ENCODE measurements at places on chromosomes 6 and 20.

- H3K36me3 ChIP-seq = no peaks in the 10 kb centered on the region
- H3K27me3 ChIP-seq = peaks cover 50% of the 10 kb centered on the region
- no peak overlapping the region for H3K4me3 ChIP-seq
These were observed 15.8 kb upstream of the DEK start for GRCh38 chr6:18280084-18280483.

GRCh38 chr6:135703621-135704020 lies 147.9 kb upstream of the PDE7B start:
- H3K27me3 ChIP-seq = no peaks in the 10 kb centered on the region
- no peak for DNase-seq
- H3K4me3 ChIP-seq = no peak overlapping the region
- no peaks in the 10 kb centered on the region for H3K36me3 ChIP-seq
- no peak overlapping the region for H3K27ac ChIP-seq

DNA sequence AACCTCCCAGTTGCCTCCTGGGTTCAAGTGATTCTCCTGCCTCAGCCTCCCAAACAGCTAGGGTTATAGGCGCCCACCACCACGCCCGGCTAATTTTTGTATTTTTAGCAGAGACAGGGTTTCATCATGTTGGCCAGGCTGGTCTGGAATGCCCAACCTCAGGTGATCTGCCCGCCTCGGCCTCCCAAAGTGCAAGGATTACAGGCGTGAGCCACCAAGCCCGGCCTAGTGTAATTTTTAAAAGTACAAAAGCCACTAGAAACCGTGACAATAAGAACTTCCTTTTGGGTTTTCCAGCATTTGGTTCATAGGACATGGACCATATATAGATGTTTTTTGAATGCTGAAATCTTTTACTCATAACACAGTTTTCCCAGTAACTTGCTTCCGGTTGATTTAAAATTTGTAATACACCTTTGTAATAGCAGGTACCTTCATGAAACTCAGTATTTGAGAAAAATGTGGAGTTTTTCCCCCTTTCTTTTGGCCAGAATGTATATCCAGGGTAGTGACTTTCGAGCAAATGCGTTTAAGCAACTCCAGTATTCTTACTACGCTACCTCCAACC lies 467 bp downstream of the PXT1 start:
- H3K27me3 ChIP-seq = no peaks in the 10 kb centered on the region
- peak overlapping the region; percentile 97 for H3K27ac ChIP-seq
- no peak for DNase-seq
- peaks cover 19% of the 10 kb centered on the region for H3K4me1 ChIP-seq
- H3K36me3 ChIP-seq = no peaks in the 10 kb centered on the region

- DNase-seq = no peak
- H3K27me3 ChIP-seq = no peaks in the 10 kb centered on the region
- no peak overlapping the region for H3K27ac ChIP-seq
- H3K36me3 ChIP-seq = no peaks in the 10 kb centered on the region
- no peak overlapping the region for H3K4me3 ChIP-seq
These were observed 260.1 kb downstream of the BTBD3 start for GRCh38 chr20:12177657-12178293.

DNA sequence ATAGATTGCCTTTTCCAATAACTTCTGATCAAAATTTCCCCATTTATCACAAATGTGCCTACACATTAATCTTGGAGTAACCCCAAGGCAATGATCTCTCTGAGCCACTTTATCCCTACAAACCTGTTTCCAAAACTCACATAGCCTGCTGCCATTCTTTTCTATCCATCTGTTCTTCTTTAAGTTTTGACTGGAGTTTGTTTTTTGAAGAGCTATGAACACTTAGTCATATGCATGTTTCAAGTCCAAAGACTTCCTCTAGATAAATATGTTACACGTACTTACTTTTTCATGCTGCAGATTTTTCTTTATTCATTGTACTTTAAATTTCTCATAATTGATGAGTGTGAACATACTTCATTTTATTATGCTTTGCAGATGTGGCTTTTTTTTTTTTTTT lies 488.9 kb upstream of the CITED2 start:
- DNase-seq = no peak
- H3K4me3 ChIP-seq = no peak overlapping the region
- H3K27ac ChIP-seq = no peak overlapping the region
- no peaks in the 10 kb centered on the region for H3K36me3 ChIP-seq

GRCh38 chr6:151847064-151847463 lies 39.6 kb downstream of the ESR1 start:
- H3K4me3 ChIP-seq = no peak overlapping the region
- H3K4me1 ChIP-seq = no peaks in the 10 kb centered on the region
- DNase-seq = no peak
- no peaks in the 10 kb centered on the region for H3K36me3 ChIP-seq
- no peak overlapping the region for H3K27ac ChIP-seq
- no peaks in the 10 kb centered on the region for H3K27me3 ChIP-seq

GRCh38 chr6:166029506-166029905 lies 138.1 kb downstream of the TBXT start:
- H3K27me3 ChIP-seq = no peaks in the 10 kb centered on the region
- no peak overlapping the region for H3K27ac ChIP-seq
- no peaks in the 10 kb centered on the region for H3K36me3 ChIP-seq
- no peak for DNase-seq
- H3K4me3 ChIP-seq = no peak overlapping the region

DNA sequence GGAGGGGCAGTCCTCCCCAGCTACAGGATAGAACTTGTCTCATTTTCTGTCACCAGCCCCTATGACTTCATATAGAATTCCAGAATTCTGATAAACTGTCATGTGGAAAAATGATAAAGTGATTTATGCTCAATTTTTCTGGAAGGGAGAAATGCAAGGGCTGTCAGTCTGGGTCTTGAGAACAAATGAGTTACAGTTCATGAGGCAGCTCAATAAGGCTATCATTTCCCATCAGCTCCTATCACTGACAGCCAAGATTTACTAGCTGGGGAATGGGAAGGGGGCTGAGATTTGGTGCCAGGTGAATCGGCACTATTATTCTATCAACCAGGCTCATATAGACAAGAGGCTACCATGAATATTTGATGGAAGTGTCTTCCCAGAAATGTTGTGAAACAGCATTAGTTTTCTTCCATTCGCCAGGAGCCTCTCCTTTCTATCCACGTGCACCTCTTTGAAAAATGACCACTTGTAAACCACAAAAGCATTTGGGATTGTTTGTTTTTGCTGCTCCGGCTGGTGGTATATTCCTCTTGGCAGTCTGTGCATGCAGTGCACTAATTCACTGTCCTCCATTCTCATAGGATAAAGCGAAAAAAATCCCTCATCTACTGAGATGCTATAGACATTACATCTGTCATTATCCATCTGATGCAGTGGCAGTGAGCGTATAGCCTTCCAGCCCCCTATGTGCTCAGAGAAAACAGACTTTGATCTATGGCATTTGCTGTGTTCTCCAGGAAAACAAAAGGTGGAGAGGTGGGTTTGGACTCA lies 528.7 kb upstream of the RNF217 start:
- no peaks in the 10 kb centered on the region for H3K36me3 ChIP-seq
- no peak overlapping the region for H3K4me3 ChIP-seq
- no peaks in the 10 kb centered on the region for H3K27me3 ChIP-seq
- no peaks in the 10 kb centered on the region for H3K4me1 ChIP-seq
- H3K27ac ChIP-seq = no peak overlapping the region
- DNase-seq = no peak

GRCh38 chr20:47175493-47175892 lies 181.0 kb downstream of the ZMYND8 start:
- no peaks in the 10 kb centered on the region for H3K27me3 ChIP-seq
- H3K27ac ChIP-seq = no peak overlapping the region
- H3K4me1 ChIP-seq = peaks cover 7% of the 10 kb centered on the region
- no peak for DNase-seq
- no peak overlapping the region for H3K4me3 ChIP-seq

DNA sequence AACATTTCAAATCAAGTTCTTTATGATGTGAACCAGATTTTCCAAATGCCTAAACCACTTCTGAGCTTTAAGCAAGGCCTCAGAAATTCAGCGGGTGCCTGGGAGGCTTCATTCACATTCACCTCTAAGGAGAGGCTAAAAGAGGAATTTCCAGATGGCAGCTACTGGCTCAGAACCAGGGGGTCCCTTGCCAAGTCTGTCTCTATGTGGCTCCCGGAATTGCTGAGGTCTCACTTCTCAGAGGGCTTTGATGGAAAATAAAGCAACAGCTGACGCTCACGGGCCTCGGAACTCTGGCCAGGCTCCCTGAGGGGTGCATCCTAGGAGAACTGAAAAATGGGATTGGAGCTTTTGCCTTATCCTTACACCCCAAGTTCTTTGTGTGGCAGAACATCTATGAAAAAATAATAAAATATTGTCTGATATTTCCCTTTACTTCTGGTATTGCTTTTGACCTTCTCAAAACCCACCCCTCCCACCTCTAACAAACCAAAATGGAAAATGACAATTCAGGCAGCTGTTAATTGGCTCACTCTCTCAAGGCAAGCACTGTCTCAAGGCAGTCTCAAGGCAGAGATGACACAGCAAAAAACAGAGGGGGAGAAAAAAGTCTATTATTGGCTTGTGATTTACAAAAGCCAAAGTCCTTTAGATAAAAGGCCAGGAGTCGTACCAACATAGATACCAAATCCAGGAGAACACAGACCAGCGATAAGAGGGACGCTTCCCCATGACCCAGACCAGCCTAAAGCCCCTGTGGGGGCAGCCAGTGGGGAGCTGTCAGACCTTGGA lies 21.8 kb upstream of the LRRN4 start:
- H3K27me3 ChIP-seq = no peaks in the 10 kb centered on the region
- H3K4me1 ChIP-seq = no peaks in the 10 kb centered on the region
- no peak for DNase-seq
- no peaks in the 10 kb centered on the region for H3K36me3 ChIP-seq

- H3K36me3 ChIP-seq = no peaks in the 10 kb centered on the region
- no peak for DNase-seq
- H3K4me1 ChIP-seq = no peaks in the 10 kb centered on the region
- no peak overlapping the region for H3K27ac ChIP-seq
- no peak overlapping the region for H3K4me3 ChIP-seq
These were observed 8.0 kb upstream of the TCF21 start for GRCh38 chr6:133880896-133881295.

GRCh38 chr6:17367868-17368267 lies 25.5 kb upstream of the CAP2 start:
- H3K27ac ChIP-seq = no peak overlapping the region
- no peak overlapping the region for H3K4me3 ChIP-seq
- no peaks in the 10 kb centered on the region for H3K27me3 ChIP-seq
- no peak for DNase-seq

DNA sequence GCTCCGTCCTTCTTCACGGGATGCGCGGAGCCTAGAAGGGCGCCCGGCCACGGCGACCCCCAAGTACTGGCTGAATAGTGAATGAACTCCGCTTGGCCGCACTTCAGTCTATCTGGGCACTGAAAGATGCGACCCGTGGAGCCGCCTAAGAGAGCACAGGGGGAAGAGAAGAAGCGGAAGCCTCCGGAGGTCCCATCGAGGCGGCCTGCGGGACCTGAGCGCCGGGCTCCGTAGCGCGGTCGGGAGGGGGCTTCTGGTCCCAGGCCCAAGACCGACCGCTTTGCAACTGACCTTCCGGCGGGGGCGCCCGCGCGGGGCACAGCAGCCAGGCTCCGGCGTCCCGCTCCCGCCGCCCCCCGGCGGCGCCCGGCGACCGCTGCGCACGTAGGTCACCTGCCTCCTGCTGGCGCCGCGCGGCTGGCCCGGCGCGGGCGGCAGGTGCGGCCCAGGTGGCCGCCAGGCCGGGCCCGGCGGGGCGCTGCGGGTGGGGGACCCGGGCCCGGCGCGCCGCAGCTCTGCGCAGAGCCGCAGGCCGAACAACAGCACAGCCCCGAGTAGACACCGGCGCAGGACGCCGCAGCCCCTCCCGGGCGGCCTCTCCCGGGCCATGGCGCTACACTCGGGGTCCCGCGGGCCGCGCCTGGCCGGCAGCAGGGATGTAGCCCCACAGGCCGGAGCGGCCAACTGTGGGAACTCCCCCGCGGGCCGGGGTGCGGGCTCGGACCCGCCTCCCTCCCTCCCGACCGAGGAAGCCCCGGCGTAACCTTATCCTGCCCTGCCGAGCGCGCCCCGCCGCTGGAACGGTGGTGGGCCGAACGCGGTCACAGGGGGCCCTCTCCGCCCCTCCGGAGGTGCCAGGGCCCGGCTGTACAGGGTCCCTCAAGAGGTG lies at the start of gene METTL24:
Gene METTL24, minus strand, starts transcription at position 686 of the 889 bp plus-strand sequence. Its CDS starts 77 bp downstream, at position 609.
- peak within 1 kb of the TSS; percentile 94 for H3K27ac ChIP-seq
- peaks cover 24% of the 10 kb centered on the region for H3K4me1 ChIP-seq
- H3K36me3 ChIP-seq = no peaks in the 10 kb centered on the region
- DNase-seq = no peak

DNA sequence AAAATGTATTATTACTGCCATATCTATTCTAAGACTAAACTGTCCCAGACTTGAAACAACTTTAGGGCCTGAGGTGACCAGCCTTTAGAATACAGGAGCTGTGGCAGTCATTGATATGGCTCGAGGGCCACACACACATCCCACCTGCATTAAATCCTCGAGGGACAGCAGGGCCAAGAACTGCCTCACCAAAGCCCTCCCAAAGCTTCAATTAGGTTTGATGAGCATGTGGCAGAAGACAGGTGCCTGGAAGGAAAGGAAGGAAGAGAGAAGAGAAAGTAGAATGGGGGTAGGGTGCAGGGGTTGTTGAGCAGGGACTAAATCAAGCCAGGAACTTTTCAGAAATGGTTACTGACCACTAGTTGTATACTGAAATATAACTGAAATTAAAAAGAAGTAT lies 115.0 kb downstream of the PDSS2 start:
- no peak for DNase-seq
- no peaks in the 10 kb centered on the region for H3K36me3 ChIP-seq
- H3K4me1 ChIP-seq = peaks cover 7% of the 10 kb centered on the region
- no peak overlapping the region for H3K27ac ChIP-seq

DNA sequence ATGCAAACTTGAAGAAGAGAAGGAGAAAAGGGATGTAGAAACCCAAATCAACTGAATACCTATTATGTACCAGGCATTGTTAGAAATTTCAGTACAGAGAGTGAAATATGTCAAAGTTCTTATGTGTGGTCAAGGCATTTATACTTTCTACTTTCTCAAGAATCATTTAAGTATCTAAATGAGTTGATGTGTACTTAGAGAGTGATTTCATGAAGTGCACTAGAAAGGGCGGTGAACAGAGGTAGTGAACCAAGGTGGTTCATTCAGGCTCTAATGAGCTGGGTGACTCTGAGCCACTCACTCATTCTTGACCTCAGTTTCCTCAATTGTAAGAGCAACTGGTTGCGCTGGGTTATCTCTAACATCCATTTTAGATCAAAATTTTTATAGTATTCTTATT lies 3.3 kb downstream of the PDE7B start:
- H3K4me1 ChIP-seq = peaks cover 25% of the 10 kb centered on the region
- no peaks in the 10 kb centered on the region for H3K36me3 ChIP-seq
- H3K27me3 ChIP-seq = no peaks in the 10 kb centered on the region
- H3K27ac ChIP-seq = no peak overlapping the region
- no peak overlapping the region for H3K4me3 ChIP-seq
- DNase-seq = no peak

GRCh38 chr20:62893700-62894099 lies 32.1 kb upstream of the TCFL5 start:
- H3K27me3 ChIP-seq = no peaks in the 10 kb centered on the region
- H3K4me1 ChIP-seq = no peaks in the 10 kb centered on the region
- no peak overlapping the region for H3K4me3 ChIP-seq
- H3K27ac ChIP-seq = no peak overlapping the region
- DNase-seq = no peak

Data from tibial artery (tissue), 4 donors.